Activated CD4-positive, alpha-beta memory T cell treated with anti-CD3 and anti-CD28 coated beads, Interleukin-2, amount 10 ng/mL, durations not matched to agents 7 days and 5 days (primary cell): ENCODE measurements at places on chromosomes 5 and 9.

GRCh38 chr9:107976767-107977166, 487.2 kb upstream of the KLF4 start:
- no peak for DNase-seq

DNA sequence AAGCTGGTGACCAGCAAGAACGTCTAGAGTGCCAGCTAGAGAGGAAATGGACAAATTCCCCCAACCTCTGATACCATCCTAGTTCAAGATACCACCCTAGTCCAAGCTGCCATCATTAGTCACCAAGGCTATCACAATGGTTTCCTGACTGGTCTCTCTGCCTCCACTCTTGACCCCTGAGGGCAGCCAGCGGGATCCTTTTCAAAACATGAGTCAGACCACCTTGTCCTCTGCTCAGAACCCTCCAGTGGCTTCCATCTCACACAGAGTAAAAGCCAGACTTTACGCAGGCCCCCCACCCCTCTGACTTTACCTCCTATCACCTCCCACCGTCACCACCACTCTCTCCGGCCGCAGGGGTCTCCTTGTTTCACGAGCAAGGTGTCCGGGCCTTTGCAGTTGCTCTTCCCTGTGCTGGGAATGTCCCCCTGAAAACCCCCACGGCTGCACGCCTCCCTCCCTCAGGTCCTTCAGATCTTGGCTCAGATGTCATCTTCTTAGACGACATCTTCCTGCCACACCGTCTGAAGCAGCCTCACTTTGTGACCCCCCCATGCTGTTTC, 42.2 kb upstream of the FBXW11 start:
- no peak for DNase-seq

DNA sequence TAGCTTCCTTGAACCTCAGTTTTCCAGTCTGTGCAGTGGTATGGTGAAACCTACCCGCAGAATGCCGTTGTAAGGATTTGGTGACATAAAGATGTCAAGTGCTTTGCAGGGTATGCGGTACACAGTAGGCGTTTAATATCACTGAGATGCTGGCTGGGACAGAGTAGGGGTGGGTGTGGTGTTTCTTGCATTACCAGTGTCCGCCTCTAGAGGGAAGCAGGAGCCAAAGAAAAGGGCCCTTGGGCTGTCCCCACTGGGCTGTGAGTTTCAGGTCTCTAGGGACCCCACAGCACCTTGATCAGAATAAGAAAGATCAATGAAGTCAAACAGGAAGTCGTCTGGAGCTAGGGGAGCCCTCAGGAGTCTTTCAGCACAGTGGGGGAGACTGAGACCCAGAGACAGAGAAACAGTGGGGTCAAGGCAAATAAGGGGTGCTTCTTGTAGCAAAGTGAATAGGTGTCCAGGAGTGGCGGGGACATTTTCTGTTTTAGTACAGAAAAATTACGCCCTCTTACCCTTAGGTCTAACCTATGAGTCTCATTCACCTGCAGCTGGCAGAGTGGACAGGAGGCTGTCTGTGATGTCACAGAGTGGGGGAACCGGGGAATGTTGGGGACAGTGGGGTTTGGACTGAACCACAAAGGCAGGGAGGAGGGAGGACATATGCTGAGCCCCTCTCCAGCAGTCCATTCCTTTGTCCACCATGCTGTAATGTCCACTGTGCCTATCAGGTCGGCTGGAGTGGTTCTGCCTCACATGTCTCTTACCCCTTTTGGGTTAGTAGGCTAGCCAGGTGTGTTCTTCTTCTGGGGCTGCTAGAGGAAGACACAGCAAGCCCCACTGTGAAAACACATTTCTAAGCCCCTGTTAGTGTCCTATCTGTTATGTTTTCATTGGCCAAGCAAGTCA, 4.7 kb upstream of the TEX53 start:
- DNase-seq: peak; percentile 68

DNA sequence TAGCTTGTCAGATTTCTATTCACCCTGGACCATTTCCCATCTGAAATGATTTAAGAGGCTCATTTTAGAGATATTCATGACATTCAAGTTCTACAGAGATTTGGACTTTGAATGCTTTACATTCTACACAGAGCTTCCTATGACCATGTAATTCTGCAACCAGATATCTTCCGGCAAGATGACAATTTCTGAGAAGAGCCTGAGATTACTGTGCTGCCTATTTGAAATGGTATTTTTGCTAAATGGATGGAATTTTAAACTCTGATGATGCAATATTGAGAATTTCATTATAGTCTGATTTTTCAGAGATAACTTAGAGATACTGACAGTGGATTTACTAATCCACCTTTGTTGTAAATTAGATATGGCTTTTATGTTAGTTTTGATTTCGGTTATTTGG, 16.0 kb upstream of the ACOT12 start:
- no peak for DNase-seq

DNA sequence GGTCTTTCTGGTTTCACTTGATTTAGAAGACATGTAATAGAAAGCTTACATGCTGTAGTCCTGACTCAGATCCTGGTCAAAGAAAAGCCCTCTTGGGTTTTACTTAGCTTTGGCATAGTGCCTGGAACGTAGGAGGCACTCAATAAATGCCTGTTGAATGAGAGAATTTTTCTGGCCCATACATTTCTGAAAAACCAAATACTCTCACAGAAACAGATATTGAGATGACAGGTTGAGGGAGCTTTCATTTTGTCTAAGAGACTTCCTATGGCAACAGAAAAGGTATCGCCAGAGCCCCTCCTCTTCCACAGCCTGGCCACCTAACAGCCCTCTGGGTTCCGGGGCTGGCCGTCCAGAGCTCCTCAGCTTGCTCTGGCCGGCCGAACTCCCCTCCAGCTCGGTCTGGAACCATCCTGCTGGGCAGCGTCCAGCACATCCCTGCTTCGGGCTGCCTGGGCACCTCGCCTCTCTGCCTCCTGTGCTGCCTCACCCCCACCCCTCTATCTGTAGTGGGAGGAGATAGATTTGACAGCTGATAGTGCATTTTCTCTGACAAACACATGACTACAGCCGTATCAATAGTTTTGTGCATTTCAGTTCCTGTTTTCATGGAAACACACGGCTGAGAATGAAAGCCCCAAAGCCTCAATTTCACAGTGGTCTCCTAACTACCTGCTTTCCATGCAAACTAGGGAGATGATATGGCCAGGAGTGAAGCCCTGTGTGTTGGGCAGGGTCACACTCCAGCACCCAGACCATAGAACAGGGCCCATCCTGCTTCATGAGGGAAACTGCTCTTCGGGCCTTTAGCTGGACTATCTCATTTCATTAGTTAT, 1.1 kb downstream of the IL4 start:
- DNase-seq: peak; percentile 40

GRCh38 chr5:73022471-73023169, 66.8 kb downstream of the FCHO2 start:
- DNase-seq: no peak

GRCh38 chr9:34986540-34987047, 3.0 kb upstream of the DNAJB5 start:
- peak; percentile 45 for DNase-seq

DNA sequence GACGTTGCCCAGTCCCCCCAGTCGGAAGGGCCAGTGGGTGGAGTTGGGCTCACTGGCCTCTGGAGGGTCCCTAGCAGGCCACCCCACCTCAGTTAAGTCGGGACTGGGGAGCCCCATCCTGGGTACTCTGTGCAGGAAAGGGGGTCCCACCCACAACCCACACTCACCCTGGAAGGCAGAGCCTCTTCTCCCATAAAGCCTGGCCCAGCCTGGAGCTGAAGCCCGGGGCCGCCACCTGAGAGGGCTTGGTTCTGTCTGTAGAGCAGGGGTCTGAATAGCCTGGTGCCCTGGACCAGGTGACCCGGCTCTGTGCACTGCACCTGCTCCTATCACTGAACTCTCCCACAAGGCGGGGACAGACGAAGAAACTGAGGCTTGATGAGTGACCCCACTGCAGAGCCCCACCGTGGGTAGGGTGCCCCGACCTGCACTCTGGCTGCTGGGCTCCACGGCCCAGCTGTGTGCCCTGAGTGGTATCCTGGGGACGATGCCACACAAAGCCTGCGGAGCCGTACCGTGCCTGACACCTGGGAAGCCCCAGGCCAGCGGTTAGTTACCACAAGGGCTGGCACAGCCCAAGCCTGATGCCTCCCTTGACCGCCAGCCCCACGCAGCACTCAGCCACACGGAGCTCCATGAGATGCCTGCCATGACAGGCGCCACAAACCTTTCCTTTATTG, 7.3 kb downstream of the PTGES2 start:
- no peak for DNase-seq

GRCh38 chr5:128126241-128126640, 42.7 kb downstream of the SLC12A2 start:
- DNase-seq: no peak

DNA sequence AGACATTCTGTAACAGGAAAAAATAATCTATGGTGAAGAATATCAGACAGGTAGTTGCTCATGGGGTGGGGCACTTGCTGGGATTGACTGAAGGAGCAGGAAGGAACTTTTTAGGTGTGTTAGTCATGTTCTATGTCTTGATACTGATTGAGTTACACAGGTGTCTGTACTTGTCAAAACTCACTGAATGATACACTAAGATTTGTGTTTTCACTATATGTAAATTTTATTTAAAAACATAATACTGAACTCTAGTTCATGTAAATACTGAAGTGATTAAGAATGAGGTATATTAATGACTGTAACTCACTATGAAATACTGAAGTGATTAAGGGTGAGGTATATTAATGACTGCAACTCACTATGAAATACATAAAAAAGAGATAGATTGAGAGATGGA, 28.5 kb downstream of the IL6ST start:
- DNase-seq: no peak

- no peak for DNase-seq
Observed at GRCh38 chr5:40446910-40447309, 232.8 kb upstream of the PTGER4 start.

- no peak for DNase-seq
Observed at GRCh38 chr5:13625616-13626198, 318.8 kb downstream of the DNAH5 start.

DNA sequence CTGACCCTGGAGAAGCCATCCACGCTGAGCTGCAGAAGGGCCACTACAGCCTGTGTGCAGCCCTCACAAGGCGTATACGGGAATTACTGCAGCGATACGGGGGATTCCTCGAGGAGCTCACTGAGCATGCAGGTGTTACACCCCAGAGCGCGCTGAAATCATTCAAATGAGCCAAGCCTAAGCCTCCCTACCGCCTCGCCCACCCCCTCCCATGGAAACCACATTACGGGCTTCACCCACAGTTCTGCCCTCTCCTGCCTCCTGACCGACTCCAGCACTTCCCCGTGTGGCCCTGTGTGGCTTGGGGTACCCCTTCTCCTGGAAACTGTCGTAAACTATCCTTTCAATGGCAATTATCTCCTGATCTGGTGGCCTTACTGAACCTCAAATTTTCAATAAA, 13.3 kb downstream of the SURF6 start:
- no peak for DNase-seq

GRCh38 chr9:88915916-88916315, 75.4 kb upstream of the S1PR3 start:
- no peak for DNase-seq

DNA sequence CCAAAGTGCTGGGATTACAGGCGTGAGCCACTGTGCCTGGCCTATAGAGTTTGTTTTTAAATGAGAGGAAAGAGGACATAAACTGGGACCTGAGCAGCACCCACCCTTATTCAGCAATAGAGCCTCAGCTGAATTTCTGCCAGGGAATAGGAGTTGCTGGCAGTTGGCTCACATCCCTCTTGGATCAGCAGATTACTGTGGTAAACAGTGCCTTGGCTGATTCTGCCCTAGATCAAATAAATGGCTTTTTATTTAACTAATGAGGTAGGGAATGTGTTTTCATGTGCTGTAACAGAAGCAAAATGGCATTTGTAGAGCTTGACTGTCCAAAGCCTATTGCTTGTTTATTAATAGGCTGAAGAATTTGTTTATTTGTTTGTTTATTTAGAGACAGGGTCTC, 2.1 kb downstream of the ARHGEF37 start:
- no peak for DNase-seq

- no peak for DNase-seq
Observed at GRCh38 chr9:137157618-137158415, 12.0 kb downstream of the LRRC26 start.

DNA sequence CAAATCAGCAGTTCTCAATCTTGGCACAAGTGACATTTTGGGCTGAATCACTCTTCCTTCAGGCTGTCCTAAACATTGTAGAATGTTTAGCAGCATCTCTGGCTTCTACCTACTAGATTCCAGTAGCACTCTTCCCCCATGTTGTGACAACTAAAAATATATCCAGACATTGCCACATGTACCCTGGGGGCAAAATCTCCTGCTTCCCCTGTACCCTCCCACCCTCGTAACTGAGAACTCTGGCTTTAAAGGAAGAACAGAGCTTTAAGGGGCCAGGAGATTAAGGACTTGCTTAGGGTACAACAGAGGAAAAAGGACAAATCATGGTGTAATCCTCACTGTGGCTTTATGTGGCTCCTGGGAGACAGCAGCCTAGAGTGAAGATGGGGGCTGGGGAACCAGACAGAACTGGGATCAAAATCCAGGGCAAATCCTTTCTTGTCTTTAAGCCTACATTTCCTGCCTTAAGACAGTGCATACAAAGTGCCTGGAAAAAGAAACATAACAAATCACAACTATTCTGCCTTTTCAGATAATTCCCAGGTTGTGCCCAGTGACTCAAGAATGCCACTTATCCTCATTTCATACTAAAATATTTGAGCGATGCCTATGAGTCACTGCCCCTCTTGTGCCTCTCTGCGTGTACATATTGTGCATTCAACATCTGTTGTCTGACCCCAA, 109.3 kb downstream of the DAPK1 start:
- no peak for DNase-seq

DNA sequence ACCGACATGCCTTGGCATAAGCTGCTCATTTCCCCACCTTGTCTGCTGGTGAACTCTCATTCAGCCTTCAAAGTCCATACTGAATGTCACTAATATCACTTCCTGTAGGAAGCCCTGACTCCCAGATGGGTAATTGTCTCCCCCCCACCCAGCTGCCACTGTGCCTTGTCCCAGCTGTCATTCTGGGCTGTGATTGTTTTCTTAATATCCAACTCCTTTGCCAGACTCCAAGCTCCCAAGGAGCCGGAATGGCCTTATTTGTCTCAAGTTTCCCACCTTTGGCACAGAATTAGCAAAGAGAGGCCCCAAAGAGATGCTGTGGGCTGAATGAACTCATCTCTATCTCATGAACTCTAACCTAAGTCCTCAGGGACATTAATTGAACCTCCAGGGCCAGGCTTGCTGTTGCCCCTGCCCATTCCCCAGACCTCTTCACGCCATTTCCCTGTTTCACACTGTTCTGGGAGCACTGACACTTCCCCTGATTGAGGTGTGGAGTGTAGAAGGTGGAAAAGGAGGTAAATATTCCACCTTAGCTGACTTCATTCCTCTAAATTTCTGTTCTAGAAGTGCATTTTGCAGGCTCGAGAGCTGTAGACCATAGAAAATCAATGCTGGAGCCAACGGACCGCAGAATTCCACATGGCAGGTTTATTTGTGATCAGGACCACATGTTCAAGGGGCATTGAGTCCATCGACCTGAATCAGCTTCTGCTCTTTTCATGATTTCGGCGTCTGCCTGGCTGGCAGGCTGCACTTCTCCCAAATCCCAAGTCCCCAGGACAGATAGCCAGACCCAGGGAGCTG, 4.9 kb upstream of the SH3PXD2B start:
- no peak for DNase-seq
